Liver (tissue), 10 donors: ENCODE measurements at places on chromosomes 7 and 10.

DNA sequence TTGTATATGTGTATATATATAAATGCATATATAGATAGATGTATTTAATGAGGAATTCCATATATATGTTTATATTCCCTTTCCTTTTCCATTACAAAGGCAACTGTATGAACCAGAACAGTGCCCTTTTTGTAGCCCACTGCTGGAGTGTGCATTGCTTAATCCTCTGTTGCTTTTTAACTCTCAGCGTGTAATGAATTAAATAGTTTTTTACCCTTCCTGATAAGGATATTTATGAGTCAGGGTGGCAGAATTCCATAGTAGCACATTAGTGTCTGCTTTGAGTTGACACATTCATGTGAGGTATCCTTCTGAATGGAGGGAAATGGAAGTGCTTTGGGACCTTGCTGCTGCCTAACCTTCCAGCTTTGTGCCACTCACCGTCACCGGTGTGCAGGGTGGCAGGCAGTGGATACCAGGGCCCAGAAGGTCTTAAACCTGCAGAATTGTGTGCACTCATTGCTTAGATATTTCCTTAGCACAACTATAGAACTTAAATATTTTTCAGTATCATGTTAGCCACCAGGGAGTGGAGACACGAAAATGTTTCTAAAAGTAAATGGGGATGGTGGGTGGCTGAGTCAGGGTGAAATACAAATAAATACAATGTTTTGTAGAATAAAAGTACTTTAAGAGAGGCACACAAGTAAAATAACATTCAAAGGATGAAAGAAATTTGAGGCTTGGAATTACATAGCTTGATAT lies 117.9 kb downstream of the SND1 start:
- peaks cover 3% of the 10 kb centered on the region for H3K4me1 ChIP-seq
- no peak overlapping the region for H3K4me3 ChIP-seq
- no peak overlapping the region for H3K27ac ChIP-seq
- no peaks in the 10 kb centered on the region for H3K27me3 ChIP-seq
- H3K36me3 ChIP-seq = peaks cover 2% of the 10 kb centered on the region

DNA sequence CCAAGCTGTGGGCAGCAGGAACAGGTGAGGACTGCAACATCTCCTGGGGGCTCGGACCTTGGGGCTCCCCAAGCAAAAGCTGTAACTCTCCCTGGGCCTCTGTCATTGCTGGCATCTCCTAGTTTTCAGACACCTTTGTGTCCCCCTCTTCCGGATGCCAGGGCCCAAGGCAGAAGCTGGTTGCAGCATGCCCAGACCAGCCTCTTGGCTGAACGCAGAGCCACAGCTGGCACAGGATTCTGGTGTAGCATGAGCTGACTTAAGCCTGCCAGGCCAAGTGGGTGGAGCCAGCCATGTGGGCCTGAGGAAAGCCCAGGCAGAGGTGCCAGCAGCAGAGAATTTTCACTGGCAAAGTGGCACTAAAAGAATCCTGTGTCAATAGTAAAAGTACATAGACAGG lies 43.5 kb downstream of the ZWINT start:
- no peak overlapping the region for H3K4me3 ChIP-seq
- H3K4me1 ChIP-seq = no peaks in the 10 kb centered on the region
- no peaks in the 10 kb centered on the region for H3K36me3 ChIP-seq
- no peak overlapping the region for H3K27ac ChIP-seq

DNA sequence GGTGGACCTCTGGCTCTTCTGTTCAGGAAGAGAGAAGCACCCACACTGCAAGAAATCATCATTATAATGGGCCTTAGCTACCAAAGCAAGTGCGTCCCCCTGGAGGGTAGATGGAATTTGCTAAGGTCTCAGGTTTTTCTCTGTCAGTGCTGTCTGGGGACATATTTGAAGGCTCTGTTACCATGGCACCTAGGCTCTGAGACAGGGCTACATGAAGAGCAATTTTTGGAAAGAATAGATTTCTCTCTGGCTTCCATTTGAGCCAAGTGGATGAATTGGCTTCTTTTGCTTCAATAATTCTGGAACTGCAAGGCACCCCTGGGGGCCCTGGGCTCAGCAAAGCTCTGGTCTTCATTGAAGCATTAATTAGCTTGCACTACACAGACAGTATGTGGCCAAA lies 349.1 kb upstream of the GALNT17 start:
- DNase-seq = no peak
- H3K4me3 ChIP-seq = no peak overlapping the region
- no peak overlapping the region for H3K27ac ChIP-seq

GRCh38 chr10:30456266-30456665 lies 22.3 kb downstream of the MAP3K8 start:
- DNase-seq = no peak
- peaks cover 22% of the 10 kb centered on the region for H3K36me3 ChIP-seq
- no peaks in the 10 kb centered on the region for H3K27me3 ChIP-seq
- H3K4me3 ChIP-seq = no peak overlapping the region
- peak overlapping the region; percentile 47 for H3K27ac ChIP-seq

DNA sequence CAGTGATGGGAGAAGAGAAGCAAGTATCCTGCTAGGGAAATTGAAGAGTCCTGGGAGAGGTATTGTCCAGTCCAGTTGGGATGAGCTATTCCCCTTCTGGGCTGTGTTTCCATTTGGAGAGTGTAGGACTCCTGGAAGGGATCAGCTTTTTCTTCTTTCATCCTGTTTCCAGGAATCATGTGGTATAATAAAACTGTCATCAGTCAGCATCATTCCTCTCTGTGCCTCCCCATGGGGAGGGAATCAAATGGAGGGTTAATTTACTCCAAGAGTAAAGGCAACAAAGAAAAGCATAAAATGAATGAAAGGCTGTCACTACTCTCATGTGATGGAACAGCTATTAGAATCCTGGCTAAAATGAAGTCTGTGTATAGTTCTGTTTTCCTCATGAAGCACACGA lies 429.9 kb downstream of the SORCS3 start:
- H3K36me3 ChIP-seq = no peaks in the 10 kb centered on the region
- H3K4me3 ChIP-seq = no peak overlapping the region
- H3K4me1 ChIP-seq = no peaks in the 10 kb centered on the region

DNA sequence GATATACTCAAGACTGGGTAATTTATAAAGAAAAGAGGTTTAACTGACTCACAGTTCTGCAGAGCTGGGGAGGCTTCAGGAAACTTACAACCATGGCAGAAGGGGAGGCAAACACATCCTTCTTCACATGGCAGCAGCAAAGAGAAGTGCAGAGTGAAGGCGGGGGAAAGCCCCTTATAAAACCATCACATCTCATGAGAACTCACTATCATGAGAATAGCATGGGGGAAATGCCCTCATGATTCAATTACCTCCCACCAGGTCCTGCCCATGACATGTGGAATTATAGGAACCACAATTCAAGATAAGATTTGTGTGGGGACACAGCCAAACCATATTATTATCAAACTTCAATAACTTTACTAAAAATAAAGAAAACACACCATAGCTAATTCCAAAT lies 30.4 kb upstream of the JAZF1 start:
- no peak for DNase-seq
- no peak overlapping the region for H3K4me3 ChIP-seq
- no peaks in the 10 kb centered on the region for H3K4me1 ChIP-seq
- no peaks in the 10 kb centered on the region for H3K27me3 ChIP-seq

- H3K4me1 ChIP-seq = no peaks in the 10 kb centered on the region
- H3K27ac ChIP-seq = no peak overlapping the region
- no peaks in the 10 kb centered on the region for H3K36me3 ChIP-seq
- no peaks in the 10 kb centered on the region for H3K27me3 ChIP-seq
- no peak overlapping the region for H3K4me3 ChIP-seq
Measured at GRCh38 chr10:9254353-9254752, 1199.9 kb downstream of the GATA3 start.

DNA sequence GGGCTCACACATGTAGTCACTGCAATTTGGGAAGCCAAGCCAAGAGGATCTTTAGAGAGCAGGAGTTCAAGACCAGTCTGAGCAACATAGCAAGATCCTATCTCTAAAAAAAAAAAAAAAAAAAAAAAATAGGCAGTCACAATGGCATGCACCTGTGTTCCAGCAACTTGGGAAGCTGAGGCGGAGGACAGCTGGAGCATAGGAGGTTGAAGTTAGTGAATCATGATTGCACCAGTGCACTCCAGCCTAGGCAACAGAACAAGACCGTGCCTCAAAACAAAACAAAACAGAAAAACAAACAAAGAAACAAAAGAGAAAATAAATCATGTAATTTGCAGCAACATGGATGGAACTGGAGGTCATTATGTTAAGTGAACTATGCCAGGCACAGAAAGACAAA lies 33.6 kb upstream of the BICC1 start:
- H3K36me3 ChIP-seq = no peaks in the 10 kb centered on the region
- no peak for DNase-seq
- H3K4me3 ChIP-seq = no peak overlapping the region
- H3K4me1 ChIP-seq = no peaks in the 10 kb centered on the region

DNA sequence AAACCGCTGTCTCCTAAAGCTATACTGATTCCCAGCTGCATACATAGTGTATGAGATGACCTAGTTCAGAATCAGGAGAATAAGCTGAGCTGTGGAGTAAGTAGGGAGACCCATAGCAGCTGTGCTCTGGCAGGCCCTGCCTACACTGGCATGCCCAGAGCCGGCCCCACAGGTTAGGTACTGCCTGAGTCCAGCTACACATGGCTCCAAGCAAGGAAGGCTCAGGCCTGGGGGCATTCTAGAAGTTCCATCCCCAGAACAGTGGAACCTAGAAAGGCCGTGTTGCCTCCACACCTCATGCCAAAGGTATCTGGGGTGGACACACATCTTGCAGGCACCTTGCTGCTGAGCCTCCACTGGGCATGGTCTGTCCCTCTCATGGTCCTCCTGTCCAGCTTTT lies 195.7 kb upstream of the CDCA7L start:
- H3K4me3 ChIP-seq = no peak overlapping the region
- no peaks in the 10 kb centered on the region for H3K27me3 ChIP-seq
- H3K27ac ChIP-seq = no peak overlapping the region
- DNase-seq = no peak
- no peaks in the 10 kb centered on the region for H3K4me1 ChIP-seq
- H3K36me3 ChIP-seq = peaks cover 11% of the 10 kb centered on the region

GRCh38 chr7:101401390-101402080 lies 38.9 kb downstream of the COL26A1 start:
- H3K27ac ChIP-seq = no peak overlapping the region
- no peak overlapping the region for H3K4me3 ChIP-seq
- no peaks in the 10 kb centered on the region for H3K4me1 ChIP-seq

- no peak overlapping the region for H3K27ac ChIP-seq
- DNase-seq = no peak
- H3K27me3 ChIP-seq = no peaks in the 10 kb centered on the region
Measured at GRCh38 chr7:39306016-39306570, 260.1 kb upstream of the YAE1 start.

DNA sequence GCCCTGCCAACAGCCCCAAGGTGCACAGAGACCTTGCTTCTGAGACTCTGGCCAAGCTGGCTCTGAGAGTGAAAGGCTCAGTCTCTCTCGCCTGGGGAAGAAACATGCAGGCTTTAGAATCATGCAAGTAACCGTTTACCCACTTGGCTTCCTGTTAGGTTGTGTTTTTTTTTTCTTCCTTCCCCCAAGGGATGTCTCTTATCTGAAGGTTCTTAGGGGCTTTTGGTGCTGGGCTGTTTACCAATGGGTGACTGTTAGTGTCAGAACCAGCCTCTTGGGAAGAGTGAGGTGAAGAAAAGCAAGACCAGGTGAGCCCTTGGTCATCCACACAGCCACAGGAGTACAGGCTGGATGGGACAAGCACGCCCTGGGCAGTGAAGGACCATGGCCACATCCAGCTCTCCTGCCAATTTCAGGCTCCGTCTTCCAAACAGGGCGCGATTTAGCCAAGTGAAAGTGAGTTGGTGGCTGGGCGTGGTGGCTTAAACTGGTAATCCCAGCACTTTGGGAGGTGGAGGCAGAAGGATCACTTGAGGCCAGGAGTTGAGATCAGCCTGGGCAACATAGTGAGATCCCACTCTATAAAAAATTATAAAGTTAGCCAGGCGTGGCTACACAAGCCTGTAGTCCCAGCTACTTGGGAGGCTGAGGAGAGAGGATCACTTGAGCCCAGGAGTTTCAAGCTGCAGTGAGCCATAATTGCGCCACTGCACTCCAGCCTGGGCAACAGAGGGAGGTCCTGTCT lies 76.3 kb upstream of the CUX1 start:
- no peaks in the 10 kb centered on the region for H3K27me3 ChIP-seq
- H3K4me3 ChIP-seq = no peak overlapping the region
- peaks cover 3% of the 10 kb centered on the region for H3K4me1 ChIP-seq

GRCh38 chr7:156307193-156307592 lies 333.4 kb upstream of the RNF32 start:
- no peaks in the 10 kb centered on the region for H3K4me1 ChIP-seq
- H3K27ac ChIP-seq = no peak overlapping the region

DNA sequence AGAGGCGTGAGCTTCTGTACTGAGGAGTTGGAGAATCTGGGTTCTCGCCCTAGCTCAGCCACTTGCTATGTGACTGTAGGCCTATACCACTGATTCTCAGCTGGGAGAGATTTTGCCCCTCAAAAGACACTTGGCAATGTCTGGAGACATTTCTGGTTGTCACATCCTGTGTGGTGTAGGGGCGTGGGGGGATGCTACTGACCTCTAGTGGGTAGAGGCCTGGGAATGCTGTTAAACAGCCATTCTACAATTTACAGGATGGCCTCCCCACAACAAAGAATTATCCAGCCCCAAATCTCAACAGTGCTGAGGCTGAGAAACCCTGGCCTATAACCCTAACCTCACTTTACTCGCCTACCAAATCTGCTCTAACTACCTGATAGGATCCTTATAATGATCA lies 58.8 kb upstream of the GAD2 start:
- H3K27ac ChIP-seq = no peak overlapping the region
- DNase-seq = no peak
- H3K4me1 ChIP-seq = no peaks in the 10 kb centered on the region
- H3K36me3 ChIP-seq = no peaks in the 10 kb centered on the region
- no peaks in the 10 kb centered on the region for H3K27me3 ChIP-seq

DNA sequence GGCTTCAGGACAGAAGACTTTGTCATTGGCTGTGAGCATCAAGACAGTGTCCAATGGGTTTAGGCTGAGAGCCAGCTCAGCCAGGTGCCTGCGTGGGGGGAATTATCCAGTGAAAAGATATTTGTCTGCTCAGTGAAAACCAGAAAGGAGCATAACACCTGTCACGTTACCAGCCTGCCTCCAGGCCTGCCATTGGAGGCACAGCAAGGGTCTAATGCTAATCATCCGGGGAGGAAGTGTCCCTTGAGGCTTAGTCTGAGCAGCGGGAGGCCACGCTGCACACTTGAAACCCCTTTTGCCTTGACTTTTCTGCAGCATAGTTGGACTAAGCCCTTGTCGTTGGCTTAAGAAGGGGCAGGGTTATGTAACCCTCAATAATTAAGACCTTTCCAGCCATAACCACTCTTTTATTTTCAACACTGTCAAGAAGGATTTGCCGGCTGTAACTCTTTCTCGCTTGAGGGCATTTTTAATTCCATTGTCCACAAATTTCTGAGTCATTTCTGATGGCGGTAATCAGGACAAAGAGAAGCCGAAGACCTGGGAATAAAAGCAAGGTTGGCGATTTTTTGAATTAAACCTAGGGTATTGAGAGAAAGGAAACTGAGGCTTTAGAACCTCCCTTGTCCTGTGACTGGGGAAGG lies 639.6 kb upstream of the FOXK1 start:
- no peak overlapping the region for H3K27ac ChIP-seq
- H3K36me3 ChIP-seq = no peaks in the 10 kb centered on the region
- no peak for DNase-seq
- no peaks in the 10 kb centered on the region for H3K27me3 ChIP-seq
- H3K4me1 ChIP-seq = no peaks in the 10 kb centered on the region

- no peak overlapping the region for H3K4me3 ChIP-seq
- H3K27ac ChIP-seq = no peak overlapping the region
- H3K27me3 ChIP-seq = no peaks in the 10 kb centered on the region
- H3K4me1 ChIP-seq = peaks cover 2% of the 10 kb centered on the region
Measured at GRCh38 chr10:80855348-80855971, 317.8 kb downstream of the SH2D4B start.

GRCh38 chr7:46032942-46033341 lies 111.9 kb upstream of the IGFBP3 start:
- H3K27me3 ChIP-seq = no peaks in the 10 kb centered on the region
- no peak for DNase-seq
- no peak overlapping the region for H3K4me3 ChIP-seq
- H3K36me3 ChIP-seq = no peaks in the 10 kb centered on the region
